Hematopoietic multipotent progenitor cell (in vitro differentiated cells): ENCODE measurements at places on chromosomes 4 and X.

DNA sequence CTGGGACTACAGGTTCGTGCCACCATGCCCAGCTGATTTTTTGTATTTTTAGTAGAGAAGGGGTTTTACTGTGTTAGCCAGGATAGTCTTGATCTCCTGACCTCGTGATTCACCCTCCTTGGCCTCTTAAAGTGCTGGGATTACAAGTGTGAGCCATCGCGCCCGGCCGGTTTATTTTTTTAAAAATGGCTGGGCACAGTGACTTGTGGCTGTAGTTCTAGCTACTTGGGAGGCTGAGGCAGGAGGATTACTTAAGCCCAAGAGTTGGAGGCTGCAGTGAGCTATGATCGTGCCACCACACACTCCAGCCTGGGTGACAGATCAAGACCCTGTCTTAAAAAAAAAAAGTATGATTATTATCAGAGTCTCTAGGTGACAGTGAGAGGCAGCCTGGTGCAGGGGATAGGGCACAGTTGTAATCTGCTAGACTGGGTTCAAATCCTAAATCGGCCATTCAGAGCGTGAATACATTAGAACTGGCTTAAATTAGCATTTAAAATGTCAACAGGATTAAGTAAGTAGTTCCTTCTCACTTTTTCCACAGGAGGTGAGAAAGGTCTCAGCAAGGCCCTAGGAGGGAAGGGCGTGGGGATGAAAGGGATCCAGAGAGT lies 435 bp upstream of the MGST2 start:
- no peak for DNase-seq

DNA sequence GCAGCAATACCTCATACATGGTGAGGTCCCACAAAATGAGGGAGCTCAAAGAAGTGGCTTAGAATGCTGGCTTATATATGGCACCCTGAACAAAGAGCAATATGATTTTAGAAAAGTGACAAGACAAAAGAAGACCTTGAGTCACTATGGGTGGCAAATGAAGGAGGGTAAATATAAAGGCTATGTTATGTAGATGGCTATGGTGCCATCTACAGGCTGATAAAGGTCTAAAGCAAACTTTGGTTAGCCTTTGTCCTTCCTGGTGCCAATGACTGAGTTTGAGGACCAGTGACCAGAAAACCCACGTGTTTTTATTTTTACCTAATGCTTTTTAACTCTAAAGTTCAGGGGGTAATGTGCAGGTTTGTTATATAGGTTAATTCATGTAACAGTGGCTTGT lies 151.8 kb downstream of the CCNG2 start:
- no peak for DNase-seq

GRCh38 chr4:113131621-113132020 lies 82.2 kb downstream of the ANK2 start:
- DNase-seq = no peak

GRCh38 chr4:176769514-176769913 lies 23.2 kb downstream of the VEGFC start:
- DNase-seq = no peak

- DNase-seq = no peak
Measured at GRCh38 chrX:151870602-151871001, 42.1 kb upstream of the MAGEA4 start.

GRCh38 chrX:133229361-133229760 lies 11.2 kb upstream of the TFDP3 start:
- no peak for DNase-seq

GRCh38 chr4:95294321-95294720 lies 254.5 kb downstream of the UNC5C start:
- DNase-seq = no peak

- DNase-seq = no peak
Measured at GRCh38 chr4:8742546-8742945, 129.1 kb downstream of the HMX1 start.

- no peak for DNase-seq
Measured at GRCh38 chrX:153649178-153649914, 2.3 kb downstream of the DUSP9 start.

DNA sequence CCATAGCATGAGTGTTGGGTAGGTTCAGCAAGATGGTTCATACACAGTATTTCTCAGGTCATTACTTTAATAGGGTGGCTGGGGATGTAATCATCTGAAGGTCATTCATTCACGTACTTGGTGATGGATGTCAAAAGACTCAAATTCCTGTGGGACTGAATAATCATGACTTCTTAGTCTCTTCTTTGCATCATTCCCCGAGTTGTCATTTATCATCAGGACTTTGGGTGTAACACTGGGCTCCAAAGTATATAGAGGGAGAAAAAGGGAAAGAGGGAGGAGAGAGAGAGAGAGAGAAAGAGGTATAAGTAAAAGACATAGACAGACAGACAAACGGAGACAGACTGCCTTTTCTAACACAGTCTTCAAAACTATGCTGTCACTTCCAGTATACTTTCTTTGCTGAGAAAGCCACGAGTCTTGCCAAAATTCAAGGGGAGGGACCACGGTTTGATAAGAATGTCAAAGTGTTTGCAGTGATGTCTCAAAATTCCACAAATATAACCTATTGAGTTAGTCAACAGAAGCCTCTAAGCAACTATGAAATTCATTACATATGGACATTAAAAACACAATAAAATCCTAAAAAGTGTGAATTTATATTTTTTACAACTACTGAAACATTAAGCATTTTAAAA lies 55.9 kb downstream of the UGT2A3 start:
- DNase-seq = no peak

GRCh38 chrX:143757887-143758286 lies 37.3 kb upstream of the SPANXN2 start:
- no peak for DNase-seq

- no peak for DNase-seq
Measured at GRCh38 chrX:30495468-30495867, 82.1 kb downstream of the TASL start.

- DNase-seq = no peak
Measured at GRCh38 chr4:94284889-94285288, 57.7 kb downstream of the HPGDS start.

GRCh38 chr4:167221084-167221483 lies 13.2 kb downstream of the SPOCK3 start:
- DNase-seq = no peak

GRCh38 chrX:1661048-1661921 lies 46.4 kb downstream of the ASMT start:
- DNase-seq = peak; percentile 73

DNA sequence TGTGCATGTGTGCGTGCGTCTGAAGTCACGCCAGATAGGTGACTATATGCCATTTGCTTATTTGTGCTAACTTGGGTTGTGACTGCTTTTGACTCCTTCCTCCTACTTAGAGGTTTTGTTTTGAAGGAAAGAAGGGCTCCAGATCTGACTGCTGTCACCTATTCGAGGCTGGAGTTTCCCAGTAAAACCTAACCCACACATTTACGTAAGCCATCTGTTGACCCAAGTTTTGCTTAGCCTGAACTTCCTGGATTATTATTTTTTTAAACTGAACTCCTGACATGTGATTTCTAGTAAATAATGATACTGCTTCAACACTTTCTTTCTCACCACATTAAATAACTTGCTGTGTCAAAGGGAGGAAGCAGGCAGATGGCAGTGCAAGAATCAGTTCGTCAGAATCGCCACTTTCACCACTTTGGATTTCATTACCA lies 41.5 kb downstream of the DTHD1 start:
- DNase-seq = peak; percentile 29

DNA sequence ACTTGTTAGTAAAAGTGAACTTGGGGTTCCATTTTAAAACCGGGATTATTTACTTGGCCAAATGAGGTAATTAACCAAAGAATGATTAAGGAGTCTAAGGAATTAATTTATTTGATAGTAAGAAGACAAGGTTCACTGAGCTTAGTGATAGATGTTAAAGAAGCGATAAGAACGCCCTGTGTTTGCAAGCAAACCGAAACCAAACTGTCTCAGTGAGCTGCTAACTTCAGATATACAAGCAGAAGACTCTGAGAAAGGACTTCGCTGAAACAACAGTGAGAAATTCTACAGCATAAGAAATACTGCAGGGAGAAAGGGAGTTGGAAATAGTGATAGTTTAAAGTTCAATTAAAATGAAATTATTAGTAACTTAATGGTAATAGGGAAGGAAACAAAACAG lies 37.6 kb upstream of the SHISA3 start:
- DNase-seq = no peak

GRCh38 chr4:118991686-118992085 lies 103.0 kb downstream of the SYNPO2 start:
- DNase-seq = no peak

DNA sequence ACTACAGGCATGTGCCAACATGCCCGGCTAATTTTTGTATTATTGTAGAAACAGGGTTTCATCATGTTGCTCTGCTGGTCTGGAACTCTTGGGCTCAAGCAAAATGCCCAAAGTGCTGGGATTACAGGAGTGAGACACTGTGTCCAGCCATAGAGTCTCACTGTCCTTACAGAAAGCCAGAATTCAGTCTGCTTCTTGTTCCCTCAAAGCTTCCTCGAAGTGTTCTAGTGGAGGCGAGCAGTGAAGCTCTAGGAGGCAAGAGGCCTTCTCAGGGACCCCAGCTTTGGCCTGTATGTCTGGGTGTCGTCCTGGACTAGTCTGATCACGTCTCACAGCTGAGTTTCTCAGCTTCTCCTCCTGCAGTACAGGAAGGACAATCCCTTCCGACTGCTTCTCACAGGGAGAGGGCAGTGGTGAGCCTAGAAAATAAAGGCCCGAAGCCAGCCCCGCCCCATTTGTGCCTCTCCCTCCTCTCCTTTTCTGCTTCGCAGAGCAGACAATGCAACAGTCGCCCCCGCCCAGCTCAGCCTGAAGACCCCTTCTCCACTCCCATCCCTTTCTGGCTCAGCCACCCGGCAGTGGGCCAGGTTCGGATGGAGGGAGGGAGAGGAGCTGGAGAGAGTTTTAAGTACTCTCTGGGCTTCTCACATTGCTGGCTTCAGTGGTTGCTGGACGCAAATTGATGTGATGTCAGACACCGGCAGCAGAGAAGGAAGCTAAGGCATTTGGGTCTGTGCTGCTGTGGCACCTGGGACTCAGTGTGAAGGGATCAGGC lies 11.1 kb upstream of the FAM3A start:
- DNase-seq = peak; percentile 59

DNA sequence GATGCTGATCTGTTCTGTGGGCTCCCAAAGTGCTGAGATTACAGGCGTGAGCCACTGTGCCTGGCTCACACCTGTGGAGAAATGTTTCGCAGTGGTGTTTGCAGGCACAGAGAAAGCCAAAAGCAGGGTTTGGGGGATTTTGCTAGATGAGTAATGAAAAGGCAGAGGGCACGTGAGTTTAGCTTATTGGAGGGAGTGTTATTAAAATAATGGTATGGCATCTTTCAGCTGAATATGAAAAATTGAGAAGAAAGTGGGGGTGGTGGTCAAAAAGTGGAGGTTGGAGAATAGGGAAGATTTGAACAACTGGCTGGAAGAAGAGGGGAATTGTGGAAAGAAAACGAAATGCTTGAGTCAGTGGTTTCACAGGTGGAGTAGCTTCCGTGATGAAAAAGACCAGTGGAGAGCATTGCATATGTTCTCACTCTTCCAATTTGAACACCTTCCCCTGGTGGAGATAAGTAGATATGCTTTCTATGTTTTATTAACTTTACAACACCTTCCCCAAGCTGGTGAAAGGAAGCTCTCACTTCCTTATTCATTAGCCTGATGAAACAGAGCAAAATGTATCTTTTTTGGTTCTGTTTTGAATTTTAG lies 1.1 kb upstream of the CHST7 start:
- peak; percentile 51 for DNase-seq

- no peak for DNase-seq
Measured at GRCh38 chr4:20341134-20341738, 89.5 kb downstream of the SLIT2 start.

GRCh38 chr4:77092975-77093374 lies 17.2 kb upstream of the CCNI start:
- no peak for DNase-seq

- DNase-seq = no peak
Measured at GRCh38 chr4:61723492-61723891, 523.4 kb downstream of the ADGRL3 start.

DNA sequence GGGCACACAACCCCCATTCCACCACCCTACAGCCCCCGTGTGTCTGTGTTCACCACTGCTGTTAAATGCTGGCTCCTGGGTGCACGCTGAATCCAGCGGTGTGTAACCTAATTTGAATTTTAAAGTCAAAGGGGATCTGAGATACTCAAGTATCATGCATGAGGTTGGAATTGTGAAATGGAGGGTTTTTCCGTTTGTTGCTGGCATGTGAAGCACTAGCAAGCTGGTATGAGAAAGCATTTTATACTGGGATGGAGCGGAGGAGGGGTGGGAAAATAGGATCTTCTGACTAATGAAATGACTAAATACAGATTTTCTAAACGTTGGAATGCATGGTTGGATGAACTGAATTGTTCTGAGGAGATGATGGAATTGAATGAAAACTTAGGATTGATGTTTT lies 36.9 kb upstream of the FAT1 start:
- no peak for DNase-seq

- no peak for DNase-seq
Measured at GRCh38 chrX:18997916-18998315, 14.0 kb upstream of the PHKA2 start.

GRCh38 chrX:11672213-11672612 lies 6.5 kb upstream of the ARHGAP6 start:
- no peak for DNase-seq

DNA sequence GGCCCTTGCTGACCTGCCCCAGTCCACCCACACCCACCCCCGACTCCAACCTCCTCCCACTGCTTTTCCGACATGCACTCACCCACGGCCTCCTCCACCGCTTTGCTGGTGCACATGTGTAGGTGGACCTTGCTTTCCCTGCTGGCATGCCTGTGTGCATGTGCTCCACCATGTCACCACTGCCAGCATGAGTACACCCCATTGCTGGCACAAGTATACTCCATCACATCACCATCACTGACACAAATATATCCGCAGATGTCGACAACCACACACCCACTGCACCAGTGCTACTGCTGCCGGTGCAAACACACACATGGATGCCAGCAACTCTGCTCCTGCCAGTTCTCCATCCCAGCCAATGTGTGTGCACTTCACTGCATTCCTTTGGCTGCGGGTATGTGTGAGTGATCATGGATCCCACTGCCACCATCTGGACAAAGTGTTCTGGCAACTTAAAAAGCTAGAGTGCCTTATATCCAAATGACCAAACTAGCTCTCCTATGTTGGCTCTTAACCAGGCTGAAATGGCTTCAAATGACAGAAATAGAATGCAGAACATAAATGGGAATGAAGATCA lies 1072.3 kb downstream of the RAPGEF2 start:
- no peak for DNase-seq

- DNase-seq = no peak
Measured at GRCh38 chrX:102976793-102977495, 39.9 kb downstream of the RAB40AL start.

DNA sequence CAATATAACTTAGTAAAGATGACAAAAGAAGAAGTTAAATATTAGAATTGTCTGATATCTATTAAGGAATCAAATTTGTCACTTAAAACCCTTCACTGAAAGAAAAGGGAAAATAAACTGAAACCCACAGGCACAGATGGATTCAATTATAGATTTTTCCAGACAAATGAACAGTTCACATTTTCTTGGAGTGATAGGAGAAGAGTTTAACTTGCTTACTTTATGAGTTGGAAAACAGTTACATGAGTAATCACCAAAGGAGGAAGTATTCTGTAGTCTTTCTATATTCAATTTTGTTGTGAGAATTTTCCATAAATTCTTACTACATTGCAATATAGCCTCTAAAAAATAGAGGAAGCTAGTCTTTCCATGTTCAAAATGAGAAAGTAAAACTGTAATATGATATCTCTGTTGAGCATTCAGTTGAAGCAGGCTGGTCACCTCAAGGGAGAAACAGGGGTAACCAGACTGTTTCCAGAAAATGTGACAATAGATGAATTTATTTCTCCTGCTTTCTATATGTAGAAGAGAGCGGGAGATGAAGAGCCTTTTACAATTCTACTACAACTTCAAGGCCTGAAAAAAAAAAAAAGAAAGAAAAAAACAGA lies 330.3 kb upstream of the EPHA5 start:
- no peak for DNase-seq

- DNase-seq = no peak
Measured at GRCh38 chrX:153495903-153496589, 1.3 kb downstream of the BGN start.
